Ascending aorta (tissue), 2 donors: ENCODE measurements at places on chromosomes 5 and 9. TPM values are rescaled to one million over a fixed set of nuclear protein-coding genes. Genes with fewer than 3 reads are reported as not detected.

The ADGRV1 gene
- total RNA-seq: 6.9 TPM

GRCh38 chr9:77927265-77927664, 104.3 kb downstream of the GNAQ start:
- H3K27ac ChIP-seq: peak overlapping the region; percentile 65
- H3K4me1 ChIP-seq: peaks cover 31% of the 10 kb centered on the region
- no peak for DNase-seq
- no peak overlapping the region for H3K4me3 ChIP-seq
- H3K36me3 ChIP-seq: no peaks in the 10 kb centered on the region
- H3K27me3 ChIP-seq: no peaks in the 10 kb centered on the region

- no peak overlapping the region for H3K4me3 ChIP-seq
- no peaks in the 10 kb centered on the region for H3K36me3 ChIP-seq
These were observed 3.2 kb upstream of the TMEM245 start for GRCh38 chr9:109122726-109123621.

DNA sequence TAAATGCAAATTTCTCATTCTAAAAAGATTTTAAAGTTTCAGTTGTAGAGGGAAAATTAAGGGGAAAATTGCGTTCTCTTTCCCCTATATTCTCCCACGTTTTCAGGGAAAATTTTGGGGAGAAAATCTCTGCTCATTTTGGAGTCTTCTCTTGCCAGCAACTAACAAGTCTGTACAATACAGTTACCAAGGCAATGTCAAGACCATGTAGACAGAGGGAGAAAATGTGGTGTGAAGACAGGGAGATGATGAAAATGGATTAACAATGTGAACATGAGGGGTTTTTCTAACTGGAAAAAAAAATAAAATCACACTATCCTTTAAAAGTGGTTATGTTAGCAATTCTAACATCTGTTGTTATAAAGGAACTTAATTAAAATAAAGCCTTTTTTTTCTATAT, 22.3 kb downstream of the SLC1A3 start:
- H3K27me3 ChIP-seq: no peaks in the 10 kb centered on the region
- H3K4me1 ChIP-seq: no peaks in the 10 kb centered on the region
- H3K27ac ChIP-seq: no peak overlapping the region
- no peak for DNase-seq
- no peak overlapping the region for H3K4me3 ChIP-seq

DNA sequence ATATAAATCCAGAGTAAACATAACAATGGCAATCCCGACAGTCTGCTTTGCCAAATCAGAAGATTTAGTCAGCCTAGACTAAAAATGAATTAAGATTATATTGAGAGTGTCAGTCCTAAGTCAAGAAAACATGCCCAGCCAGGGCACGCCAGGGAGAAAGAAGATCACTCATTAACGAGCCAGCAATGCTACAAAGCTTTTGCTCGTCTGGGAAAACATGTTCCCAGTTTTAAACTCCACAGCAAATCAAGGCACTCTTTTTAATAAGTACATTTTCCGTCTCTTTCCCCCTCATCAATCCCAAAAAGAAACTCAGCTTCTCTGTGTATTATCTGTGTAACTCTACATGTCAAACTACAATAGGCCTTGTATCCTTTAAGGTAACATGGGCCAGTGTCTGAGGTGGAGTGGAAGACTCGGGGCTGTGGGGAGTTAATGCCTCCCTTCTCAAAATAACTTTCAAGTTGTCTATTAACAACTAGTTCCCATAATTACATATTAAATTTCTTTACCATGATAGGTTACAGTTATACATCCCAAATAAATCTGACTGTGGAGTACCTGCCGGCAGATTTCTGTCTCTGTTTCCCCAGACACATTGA, 40.9 kb downstream of the NFIB start:
- peaks cover 44% of the 10 kb centered on the region for H3K4me1 ChIP-seq
- no peaks in the 10 kb centered on the region for H3K36me3 ChIP-seq
- no peak overlapping the region for H3K27ac ChIP-seq
- no peaks in the 10 kb centered on the region for H3K27me3 ChIP-seq

DNA sequence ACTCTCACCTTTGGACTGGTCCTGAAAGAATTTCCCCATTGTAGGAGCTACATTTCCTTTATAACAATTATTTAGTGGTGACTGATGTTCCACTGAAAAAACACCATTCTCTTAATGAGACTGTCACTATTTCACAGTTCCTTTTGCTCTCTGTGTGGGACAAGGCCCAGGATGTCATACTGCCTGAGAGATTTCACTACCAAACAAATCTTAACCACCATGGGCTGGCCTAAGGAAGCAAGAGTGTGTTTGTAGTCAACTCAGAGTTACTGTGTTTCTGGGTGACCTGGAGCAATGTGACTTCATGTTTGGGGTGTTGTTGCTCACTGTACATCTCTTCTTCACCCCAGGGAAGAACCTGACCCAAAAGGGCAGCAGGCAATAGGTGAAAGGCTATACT, 50.1 kb upstream of the ZNF608 start:
- H3K36me3 ChIP-seq: no peaks in the 10 kb centered on the region
- H3K27ac ChIP-seq: no peak overlapping the region
- no peaks in the 10 kb centered on the region for H3K27me3 ChIP-seq

The SUB1 gene
- 103 TPM for total RNA-seq

- H3K36me3 ChIP-seq: no peaks in the 10 kb centered on the region
- H3K4me3 ChIP-seq: no peak overlapping the region
- DNase-seq: no peak
- H3K27ac ChIP-seq: no peak overlapping the region
These were observed 100.6 kb downstream of the ICE1 start for GRCh38 chr5:5523066-5523505.

- no peak for DNase-seq
- no peak overlapping the region for H3K27ac ChIP-seq
- no peaks in the 10 kb centered on the region for H3K27me3 ChIP-seq
- H3K36me3 ChIP-seq: no peaks in the 10 kb centered on the region
These were observed 372.6 kb upstream of the PRR16 start for GRCh38 chr5:120091376-120091948.

- no peak for DNase-seq
- no peak overlapping the region for H3K4me3 ChIP-seq
- H3K4me1 ChIP-seq: no peaks in the 10 kb centered on the region
- H3K36me3 ChIP-seq: no peaks in the 10 kb centered on the region
These were observed 334.7 kb downstream of the FBXL7 start for GRCh38 chr5:15834596-15835245.

The SLCO4C1 gene
- not detected for total RNA-seq

The SLC4A9 gene
- total RNA-seq: not detected

DNA sequence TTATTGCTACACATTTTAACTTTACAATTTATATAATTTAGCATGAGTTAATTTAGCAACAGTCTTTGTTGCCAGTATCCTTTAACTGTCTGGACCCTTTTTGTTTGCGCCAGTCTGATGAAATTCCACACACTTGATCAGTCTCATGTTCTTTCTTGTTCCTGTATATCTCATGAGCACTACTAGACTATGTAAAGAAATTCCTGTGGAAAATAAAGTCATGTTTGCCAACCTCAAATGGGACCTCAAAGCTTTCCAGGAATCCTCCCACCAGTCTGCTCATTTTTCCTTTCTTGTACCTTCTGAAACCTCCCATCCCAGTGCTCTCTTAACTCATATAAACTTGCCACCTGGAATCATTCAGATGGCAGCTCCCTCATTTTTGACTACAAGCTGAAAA, 8.0 kb downstream of the DMXL1 start:
- no peak overlapping the region for H3K4me3 ChIP-seq
- H3K4me1 ChIP-seq: peaks cover 10% of the 10 kb centered on the region
- DNase-seq: no peak

GRCh38 chr5:42021923-42022322, 96.8 kb downstream of the FBXO4 start:
- no peaks in the 10 kb centered on the region for H3K27me3 ChIP-seq
- no peak for DNase-seq
- no peak overlapping the region for H3K4me3 ChIP-seq
- no peaks in the 10 kb centered on the region for H3K36me3 ChIP-seq
- H3K27ac ChIP-seq: no peak overlapping the region

- peaks cover 5% of the 10 kb centered on the region for H3K36me3 ChIP-seq
- H3K4me1 ChIP-seq: no peaks in the 10 kb centered on the region
- H3K27ac ChIP-seq: no peak overlapping the region
- no peak for DNase-seq
- no peak overlapping the region for H3K4me3 ChIP-seq
These were observed 19.9 kb downstream of the IDNK start for GRCh38 chr9:83642793-83643192.

- peaks cover 28% of the 10 kb centered on the region for H3K36me3 ChIP-seq
- no peak overlapping the region for H3K4me3 ChIP-seq
- H3K4me1 ChIP-seq: peaks cover 10% of the 10 kb centered on the region
These were observed 126.9 kb downstream of the RGS3 start for GRCh38 chr9:113590389-113590788.

DNA sequence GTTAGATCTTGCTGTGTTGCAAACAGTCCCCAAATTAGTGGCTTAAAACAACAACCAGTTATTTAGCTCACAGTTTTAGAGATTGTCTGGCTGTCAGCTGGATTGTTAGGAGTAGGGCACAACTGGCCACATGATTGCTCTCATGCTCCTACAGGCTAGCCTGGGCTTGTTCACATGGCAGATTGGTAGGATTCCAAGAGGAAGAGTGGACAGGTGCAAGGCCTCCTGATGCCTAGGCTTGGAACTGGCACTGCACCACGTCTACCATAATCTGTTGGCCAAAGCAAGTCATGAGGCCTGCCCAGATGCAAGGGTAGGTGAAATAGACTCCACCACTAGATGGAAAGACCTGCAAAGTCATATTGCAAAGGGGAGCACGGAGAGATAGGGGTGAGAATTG, 76.4 kb downstream of the ACER2 start:
- no peak for DNase-seq
- H3K27ac ChIP-seq: no peak overlapping the region
- H3K36me3 ChIP-seq: no peaks in the 10 kb centered on the region
- no peaks in the 10 kb centered on the region for H3K27me3 ChIP-seq
- no peak overlapping the region for H3K4me3 ChIP-seq

The SH3TC2 gene
- total RNA-seq: 0.21 TPM

The TNC gene
- 137 TPM for total RNA-seq

DNA sequence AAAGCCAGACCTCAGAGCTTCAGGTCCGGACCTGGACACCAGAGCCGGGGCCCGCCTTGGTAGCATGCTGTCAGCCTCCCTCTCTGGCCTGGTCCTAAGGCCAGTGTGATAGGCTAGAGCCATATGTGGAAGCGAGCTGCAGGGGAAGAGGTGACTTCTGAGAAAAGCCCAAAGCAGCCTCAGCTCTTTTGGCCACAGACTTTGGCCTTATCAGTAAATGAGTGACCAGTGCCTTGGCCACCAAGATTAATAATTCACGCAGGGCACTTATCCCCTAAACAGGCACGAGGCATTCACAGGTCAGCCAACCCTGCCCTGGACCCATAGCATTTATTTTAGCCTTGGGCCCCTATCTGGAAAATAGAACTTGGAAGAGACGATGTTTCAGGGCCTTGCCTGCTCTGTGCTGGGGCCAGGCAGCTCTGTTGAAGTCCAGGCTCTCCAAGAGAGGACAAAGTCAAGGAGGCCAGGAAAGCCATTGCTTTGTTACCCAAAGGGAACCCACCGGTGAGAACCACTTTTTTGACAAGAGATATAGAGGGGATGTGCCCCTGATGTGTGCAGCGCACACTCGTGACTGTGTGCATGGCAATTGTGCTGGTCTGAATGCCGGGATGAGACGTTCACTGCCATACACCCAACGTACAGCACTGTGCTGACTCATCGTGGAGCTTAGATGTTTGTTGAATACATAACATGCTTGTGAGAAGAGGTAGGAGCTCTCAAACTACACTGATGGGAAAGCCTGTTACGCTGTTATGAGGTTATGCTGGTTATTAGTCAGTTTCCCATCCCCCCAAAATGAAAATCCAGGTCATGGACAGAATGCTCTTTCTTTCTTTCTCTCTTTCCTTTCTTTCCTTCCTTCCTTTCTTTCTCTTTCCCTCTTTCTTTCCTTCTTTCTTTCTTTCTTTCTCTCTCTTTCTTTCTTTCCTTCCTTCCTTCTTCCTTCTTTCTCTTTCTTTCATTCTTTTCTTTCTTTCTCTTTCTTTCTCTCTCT, 5.0 kb upstream of the SLC34A1 start:
- H3K36me3 ChIP-seq: no peaks in the 10 kb centered on the region
- no peak overlapping the region for H3K27ac ChIP-seq
- DNase-seq: no peak
- H3K4me1 ChIP-seq: no peaks in the 10 kb centered on the region

GRCh38 chr9:127876026-127876763, 1.3 kb downstream of the AK1 start:
- H3K27ac ChIP-seq: peak overlapping the region; percentile 80
- peaks cover 24% of the 10 kb centered on the region for H3K4me1 ChIP-seq
- peaks cover 5% of the 10 kb centered on the region for H3K36me3 ChIP-seq
- no peak for DNase-seq

DNA sequence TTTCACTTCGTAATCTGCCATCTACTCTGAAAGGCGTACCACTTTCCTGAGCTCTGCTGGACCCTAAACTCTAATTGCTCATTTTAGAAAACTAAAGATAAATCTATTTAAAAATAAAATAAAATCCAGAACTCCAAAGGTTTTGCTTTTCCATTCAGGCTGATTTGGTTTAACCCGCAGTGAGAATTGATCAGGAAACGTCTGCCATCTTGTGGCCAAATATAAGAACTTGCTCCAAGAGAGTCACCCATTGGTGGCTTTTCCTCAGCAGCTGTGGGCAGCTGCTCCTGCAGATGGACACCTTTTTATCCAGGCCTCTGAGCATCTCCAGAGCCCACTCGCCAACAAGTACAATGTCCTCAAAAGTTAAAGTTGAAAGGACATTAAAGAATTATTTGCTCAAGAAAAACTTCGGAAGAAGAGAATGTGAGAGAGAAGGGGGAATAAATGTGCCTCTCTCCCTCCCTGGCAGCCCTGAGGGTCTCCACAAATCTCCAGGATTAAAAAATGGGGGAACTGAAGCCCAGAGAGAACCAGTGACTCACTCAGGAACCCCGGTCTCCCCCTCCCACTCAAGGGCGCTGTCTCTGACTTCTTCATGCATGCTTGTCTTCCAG, 4.1 kb downstream of the SAXO1 start:
- no peak overlapping the region for H3K4me3 ChIP-seq
- H3K27ac ChIP-seq: no peak overlapping the region
- no peaks in the 10 kb centered on the region for H3K36me3 ChIP-seq
- H3K27me3 ChIP-seq: no peaks in the 10 kb centered on the region
- no peak for DNase-seq

- DNase-seq: no peak
- H3K4me3 ChIP-seq: no peak overlapping the region
- no peaks in the 10 kb centered on the region for H3K27me3 ChIP-seq
- no peaks in the 10 kb centered on the region for H3K36me3 ChIP-seq
- H3K4me1 ChIP-seq: no peaks in the 10 kb centered on the region
- H3K27ac ChIP-seq: no peak overlapping the region
These were observed 180.9 kb downstream of the FSTL4 start for GRCh38 chr5:133431326-133431865.

- no peak for DNase-seq
- peaks cover 11% of the 10 kb centered on the region for H3K4me1 ChIP-seq
- H3K36me3 ChIP-seq: no peaks in the 10 kb centered on the region
- H3K27me3 ChIP-seq: no peaks in the 10 kb centered on the region
These were observed 4.2 kb upstream of the FGF18 start for GRCh38 chr5:171415115-171415730.

DNA sequence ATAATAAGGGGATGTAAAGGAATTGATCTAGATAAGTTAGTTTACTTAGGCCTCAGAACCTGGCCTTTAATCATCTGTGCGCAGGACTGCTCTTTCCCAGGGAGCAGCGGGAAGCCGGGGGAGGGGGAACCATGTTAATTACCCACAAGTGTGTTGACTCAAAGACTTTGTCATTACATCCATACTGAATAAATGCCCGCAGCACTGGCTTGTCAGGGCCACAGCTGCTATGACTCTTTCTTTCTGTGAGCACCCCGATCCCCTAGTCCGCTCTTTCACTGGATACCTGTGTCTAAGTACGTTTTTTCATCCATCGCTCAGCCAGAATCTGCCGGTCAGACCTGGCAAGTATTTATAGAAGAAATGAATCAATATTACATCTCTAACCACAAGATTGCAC, 249.3 kb upstream of the DMRT1 start:
- no peak overlapping the region for H3K4me3 ChIP-seq
- H3K4me1 ChIP-seq: no peaks in the 10 kb centered on the region
- H3K27me3 ChIP-seq: no peaks in the 10 kb centered on the region
- no peak overlapping the region for H3K27ac ChIP-seq
- no peaks in the 10 kb centered on the region for H3K36me3 ChIP-seq
